ENCODE measurements at places on chromosomes 2 and 18. TPM values are rescaled to one million over a fixed set of nuclear protein-coding genes. Genes with fewer than 3 reads are reported as not detected.

The ELOA2 gene
- not detected for total RNA-seq

The ARHGAP15 gene
- 16.8 TPM for total RNA-seq

The ITPRIPL1 gene
- 1.3 TPM for total RNA-seq

The KLHL14 gene
- 0.45 TPM for total RNA-seq

The C1D gene
- 21.2 TPM for total RNA-seq

The NCKAP5 gene
- total RNA-seq: 4.0 TPM
